NCI-H1048 (cell line): ENCODE measurements at places on chromosomes 13 and 19.

DNA sequence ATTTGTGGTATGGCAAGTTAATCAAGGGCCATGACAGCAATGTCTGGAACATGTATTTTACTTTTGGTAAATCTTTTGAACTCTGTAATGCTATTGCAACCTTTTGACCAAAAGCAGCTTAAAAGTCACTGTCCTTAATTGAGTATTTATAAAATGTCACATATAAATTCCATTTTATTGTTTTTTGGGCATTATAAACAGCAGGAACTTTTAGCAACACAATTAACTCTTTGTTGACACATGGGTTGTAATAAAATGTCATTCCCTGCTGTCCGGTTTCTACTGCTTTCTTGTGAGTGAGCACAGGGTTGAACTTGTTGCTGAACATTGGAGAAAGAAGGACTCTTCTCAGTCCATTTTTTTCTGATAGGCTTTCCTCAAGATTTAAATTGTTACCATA, 1923.1 kb downstream of the PCDH9 start:
- DNase-seq, result no peak

DNA sequence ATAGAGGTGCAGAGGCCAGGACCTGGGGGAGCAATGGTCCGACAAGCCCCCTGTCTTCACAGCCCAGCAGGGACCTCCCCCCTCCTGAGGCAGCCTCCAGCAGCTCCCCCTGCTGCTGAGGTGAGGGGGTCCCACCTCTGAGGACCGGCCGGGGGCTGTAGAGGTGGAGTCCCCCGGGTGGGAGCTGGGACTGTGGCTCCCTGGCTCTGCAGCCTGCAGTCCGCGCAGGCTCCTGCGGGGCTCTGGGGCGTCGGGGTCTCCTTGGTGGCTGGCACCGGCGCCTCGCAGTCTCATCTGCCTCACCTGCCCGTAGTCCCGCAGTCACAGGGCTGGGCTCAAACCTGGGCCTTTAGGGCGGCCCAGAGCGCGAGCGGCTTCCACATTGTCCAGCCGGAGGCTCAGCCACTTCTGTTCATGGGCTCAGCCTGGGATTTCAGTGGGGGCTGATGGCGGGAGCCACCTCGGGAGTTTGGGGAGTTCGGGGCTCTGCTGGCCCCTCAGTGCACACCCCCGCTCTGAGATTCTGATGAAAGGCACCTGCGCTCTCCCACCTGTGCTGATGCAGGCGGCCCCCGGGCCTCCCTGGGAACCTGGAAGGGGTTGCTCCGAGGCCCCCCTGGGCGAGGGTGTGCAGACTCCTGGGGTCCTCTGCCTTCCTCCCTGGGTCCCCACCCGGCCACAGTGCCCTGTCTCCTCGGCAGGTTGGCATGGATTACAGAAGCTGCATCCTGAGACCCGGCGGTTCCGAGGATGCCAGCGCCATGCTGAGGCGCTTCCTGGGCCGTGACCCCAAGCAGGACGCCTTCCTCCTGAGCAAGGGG, 7.0 kb upstream of the ZNF554 start:
- no peak for DNase-seq

GRCh38 chr13:100423375-100423774, 165.2 kb downstream of the GGACT start:
- DNase-seq, result no peak

- no peak for DNase-seq
Measured at GRCh38 chr13:99926014-99926731, 45.4 kb downstream of the ZIC5 start.

- peak; percentile 69 for DNase-seq
Measured at GRCh38 chr13:94028650-94029049, 450.8 kb downstream of the DCT start.

DNA sequence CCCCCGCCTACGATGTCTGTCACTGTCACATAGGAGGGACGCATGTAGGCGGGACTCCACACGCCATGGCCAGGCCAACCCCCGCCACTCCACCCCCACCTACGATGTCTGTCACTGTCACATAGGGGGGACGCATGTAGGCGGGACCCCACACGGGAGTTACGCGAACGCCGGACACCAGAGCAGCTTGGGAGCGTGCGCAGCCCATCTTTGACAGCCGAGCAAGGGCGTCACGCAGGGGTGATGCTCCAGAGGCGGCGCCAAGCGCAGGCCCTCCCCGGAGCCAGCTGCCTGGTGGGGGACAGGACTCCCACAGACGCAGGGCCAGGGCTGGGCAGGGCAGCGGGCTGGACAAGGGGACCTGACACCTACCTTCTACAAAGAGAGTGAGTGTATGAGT, 20.0 kb downstream of the ZNF787 start:
- no peak for DNase-seq

- no peak for DNase-seq
Measured at GRCh38 chr13:98988780-98989179, 10.9 kb upstream of the DOCK9 start.

DNA sequence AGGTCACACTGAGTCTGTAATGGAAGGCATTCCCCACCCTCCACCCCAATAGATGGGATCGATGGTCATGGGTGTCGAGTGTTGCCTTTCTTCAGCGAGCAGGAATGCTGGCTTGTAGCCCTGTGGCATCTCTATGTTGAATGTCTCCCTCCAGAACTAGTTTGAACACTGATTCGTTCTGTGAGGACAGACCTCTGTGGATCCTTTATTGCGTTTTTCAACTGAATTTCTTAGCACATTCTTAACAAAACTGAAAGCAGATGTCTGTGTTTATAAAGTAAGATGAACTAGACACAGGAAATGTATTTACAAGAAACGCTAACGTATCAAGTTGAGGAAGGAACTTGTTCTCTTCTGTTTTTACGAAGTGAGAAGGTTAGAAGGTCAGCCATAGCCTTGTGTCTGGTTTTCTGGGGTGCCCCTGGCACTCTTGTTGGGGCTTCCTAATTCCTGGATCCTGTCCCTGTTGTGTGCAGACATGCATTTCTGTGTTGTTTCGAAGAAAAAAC, 36.8 kb upstream of the TM9SF2 start:
- no peak for DNase-seq

- DNase-seq, result no peak
Measured at GRCh38 chr13:75771226-75771625, 135.1 kb downstream of the LMO7 start.

DNA sequence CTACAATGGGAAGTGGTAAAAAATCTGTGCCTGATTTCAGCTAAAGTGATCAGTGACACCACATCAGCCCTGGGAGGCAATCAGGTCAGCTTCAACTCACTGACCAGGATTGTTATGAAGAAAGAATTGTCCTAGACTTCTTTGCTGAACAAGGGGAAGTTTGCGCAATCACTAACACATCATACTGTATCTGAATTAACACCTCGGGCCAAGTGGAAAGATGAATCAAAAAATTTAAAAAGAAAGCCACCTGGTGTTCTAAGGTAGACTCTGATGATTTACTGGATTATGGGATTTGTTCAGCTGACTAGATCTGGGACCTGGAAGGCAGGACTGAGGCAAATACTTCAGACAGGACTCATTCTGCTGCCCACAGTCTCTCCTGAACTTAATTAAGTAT, 161.8 kb downstream of the DIAPH3 start:
- no peak for DNase-seq

DNA sequence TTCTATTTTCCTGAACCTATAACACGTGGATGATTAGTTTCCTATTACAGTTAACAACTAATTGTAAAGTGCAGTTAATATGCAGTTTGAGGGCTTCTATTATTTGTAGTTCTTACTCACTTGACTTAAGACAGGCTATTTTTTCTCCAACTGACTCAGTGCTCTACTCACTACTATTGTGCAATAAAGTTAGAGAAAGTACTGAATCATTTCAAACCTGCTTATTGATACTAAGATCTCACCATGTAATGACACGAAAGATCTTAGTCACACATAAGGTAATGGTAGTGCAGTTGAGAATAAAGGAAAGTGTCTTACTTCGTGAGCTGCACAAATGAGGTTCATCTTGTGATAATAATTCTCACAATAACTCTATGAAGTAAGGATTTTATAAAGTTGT, 22.8 kb upstream of the ITM2B start:
- no peak for DNase-seq
